Thoracic aorta (tissue), 2 donors: ENCODE measurements at places on chromosomes 6 and 20.

- DNase-seq, result no peak
These were observed 27.8 kb upstream of the APMAP start for GRCh38 chr20:25020345-25020744.

GRCh38 chr6:142567461-142567860 lies 265.7 kb downstream of the ADGRG6 start:
- DNase-seq, result no peak

DNA sequence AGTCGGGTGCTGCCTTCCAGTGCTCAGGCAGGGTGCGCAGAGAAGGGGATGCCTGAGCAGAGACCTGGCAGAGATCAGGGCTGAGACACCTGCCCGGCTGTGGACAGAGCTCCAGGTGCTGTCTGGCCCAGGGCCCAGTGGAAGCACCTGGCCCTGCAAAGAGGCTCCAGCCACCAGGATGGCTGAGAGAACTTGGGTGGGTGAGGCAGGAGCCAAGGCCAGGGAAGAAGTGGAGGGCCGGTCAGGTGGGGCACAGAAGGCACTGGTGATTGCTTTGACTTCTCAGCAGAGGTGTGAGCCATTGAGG lies 31.2 kb downstream of the PNLDC1 start:
- no peak for DNase-seq

- DNase-seq, result no peak
These were observed 189.1 kb downstream of the BMP2 start for GRCh38 chr20:6956574-6956973.

GRCh38 chr6:165931675-165932074 lies 236.0 kb downstream of the TBXT start:
- DNase-seq, result no peak

DNA sequence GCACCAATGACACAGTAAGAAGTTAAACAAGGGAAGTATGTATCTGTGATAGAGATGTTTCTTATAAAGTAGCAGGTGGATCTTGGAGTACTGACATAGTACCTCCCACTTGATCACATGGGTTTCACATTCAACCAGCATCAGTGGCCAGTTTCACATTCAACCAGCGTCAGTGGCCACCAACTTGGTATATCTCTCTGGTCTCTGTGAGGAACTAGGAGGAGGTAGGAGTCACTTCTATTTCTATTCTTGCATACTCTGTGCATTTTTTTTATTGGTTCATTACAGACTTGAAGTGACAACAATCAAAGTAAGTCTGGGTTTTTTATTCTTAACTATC lies 200.3 kb upstream of the SIM1 start:
- DNase-seq, result no peak

DNA sequence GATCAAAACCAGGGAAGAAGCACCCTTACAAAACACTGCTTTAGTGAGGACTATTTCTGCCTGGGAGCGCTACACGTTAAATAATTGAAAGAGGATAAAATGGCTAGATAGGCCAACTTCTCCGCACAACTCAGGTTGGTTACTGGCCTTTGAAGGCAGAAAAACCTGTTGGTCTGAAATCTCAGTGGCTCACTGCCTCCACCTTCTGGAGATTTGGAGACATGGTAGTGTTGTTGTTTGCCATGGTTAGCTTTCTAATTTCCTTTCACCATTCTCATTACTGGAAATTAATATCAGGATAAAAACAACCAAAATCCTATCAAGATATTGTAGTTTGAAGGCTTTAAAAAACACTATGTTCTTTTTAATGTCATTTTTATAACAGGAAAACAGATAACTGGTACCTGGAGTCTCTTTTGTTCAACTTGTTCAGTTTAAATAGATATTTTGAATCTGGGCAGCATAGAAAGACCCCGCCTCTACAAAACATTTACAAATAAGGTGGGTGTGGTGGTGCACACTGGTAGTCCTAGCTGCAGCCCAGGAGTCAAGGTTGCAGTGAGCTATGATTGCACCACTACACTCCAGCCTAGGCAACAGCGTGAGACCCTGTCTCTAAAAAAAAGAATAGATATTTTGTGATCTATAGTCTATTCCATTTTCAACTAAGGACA lies 27.5 kb upstream of the BCLAF1 start:
- DNase-seq, result no peak

DNA sequence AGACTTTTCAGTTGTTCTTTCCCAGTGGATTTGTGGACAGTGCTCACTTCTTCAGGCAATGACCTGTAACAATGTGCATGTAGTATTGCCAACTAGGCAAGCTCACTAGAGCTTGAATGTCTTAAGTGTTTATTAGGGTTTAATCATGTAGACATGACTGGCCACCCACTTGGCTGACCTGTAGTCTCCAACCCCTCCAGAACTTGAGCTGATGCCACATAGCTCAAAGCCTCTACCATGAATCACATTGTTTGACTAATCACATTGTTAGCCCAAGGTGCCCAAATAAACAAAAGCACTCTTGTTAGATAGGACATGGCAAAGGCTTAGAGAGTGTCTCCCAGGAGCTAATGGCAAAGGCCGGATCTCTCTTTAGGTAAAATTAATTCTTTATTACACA lies 272.7 kb downstream of the GRIK2 start:
- no peak for DNase-seq

GRCh38 chr6:37433657-37434271 lies 743 bp downstream of the CMTR1 start:
- DNase-seq, result no peak

DNA sequence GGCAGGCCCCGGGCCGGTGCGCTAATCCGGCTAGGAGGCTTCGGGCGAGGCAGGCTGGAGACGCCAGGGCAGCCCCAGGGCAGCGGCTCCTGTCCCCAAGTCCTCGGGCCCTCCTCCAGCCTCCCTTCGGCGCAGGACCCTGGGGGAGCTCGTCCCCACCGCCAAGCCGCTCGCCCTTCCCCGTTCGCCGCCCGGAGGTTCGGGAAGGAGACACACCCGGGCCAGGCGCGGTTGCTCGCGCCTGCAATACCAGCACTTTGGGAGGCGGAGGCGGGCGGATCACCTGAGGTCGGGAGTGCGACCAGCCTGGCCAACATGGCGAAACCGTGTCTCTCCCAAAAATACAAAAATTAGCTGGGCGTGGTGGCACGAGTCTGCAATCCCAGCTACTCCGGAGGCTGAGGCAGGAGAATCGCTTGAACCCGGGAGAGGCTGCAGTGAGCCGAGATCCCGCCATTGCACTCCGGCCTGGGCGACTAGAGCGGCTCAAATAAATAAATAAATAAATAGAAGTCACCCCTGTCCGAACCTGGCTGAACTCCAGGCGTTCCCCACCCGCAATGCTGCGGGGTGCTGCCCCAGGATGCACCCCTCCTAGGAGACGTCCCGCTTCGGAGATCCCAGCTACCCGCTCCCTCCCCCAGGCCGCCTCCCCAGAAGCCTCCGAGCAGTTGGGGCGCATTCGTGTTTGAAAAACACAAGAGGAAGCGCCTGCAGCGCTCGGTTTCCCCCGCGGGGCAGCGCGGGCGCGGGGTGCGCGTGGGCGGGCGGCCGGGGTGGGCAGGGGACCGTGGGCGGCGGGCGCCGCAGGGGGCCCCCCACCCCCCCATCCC lies 27.5 kb downstream of the SERPINB9 start:
- DNase-seq, result no peak

DNA sequence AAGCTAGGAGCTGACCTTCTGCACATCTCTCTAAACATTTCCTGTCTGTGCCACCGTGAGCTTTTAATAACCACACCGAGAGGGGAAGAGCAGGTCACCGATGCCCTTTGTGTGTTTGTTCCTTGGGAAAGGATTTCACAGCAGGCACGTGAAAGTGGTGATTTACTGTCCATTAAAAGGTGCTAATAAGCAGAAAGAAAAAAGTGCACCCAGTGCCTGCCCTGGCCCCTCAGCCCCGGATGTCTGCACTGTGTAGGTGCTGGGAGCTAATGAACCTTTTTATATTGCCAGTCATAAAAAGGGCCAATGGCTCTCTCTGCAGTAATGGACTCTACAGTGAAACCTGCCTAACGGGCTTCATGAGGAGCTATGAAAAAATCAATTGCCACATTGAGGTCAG lies 312.6 kb downstream of the C6orf118 start:
- no peak for DNase-seq

GRCh38 chr6:41488433-41489119 lies 57.6 kb upstream of the FOXP4 start:
- DNase-seq, result no peak

- no peak for DNase-seq
These were observed 223.2 kb upstream of the TSHZ2 start for GRCh38 chr20:52748990-52749389.

DNA sequence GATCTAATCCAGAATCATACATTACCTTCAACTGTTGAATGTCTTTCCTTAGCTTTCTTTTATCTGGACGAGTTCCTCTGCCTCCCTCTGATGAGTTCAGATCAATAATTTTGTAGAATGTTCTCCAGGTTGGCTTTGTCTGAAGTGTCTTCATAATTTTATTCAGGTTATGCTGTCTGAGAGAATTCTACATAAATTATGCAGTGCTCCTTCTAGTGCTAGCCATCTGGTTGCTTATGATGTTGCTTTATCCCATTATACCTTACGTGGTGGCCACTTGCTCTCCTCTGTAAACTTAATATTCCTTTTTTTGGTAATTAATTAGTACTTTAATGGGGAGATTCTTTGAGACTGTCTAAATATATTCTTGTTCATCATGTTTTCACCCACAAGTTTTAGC lies 67.7 kb upstream of the PTCHD4 start:
- DNase-seq, result no peak

GRCh38 chr20:35518955-35519354 lies 10.5 kb downstream of the C20orf173 start:
- no peak for DNase-seq

DNA sequence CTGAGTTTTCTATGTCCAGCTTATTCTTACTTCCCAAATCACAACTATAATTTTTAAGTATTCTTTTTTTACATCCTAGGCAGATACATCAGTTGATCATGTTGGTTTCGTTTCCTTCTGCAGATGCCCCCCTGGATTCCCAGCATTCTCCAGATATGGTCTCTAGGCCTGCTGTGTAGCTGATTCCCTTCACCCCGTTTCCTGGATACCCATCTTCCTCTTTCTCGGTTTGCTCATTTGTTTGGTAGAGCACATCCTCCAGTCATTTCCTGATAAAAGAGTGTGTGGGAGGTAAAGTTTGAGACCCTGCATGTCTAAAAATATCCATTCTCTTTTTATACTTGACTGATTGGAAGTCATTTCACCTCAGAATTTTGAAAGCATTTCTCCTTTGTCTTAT lies 66.4 kb downstream of the ANKS1A start:
- DNase-seq, result no peak

DNA sequence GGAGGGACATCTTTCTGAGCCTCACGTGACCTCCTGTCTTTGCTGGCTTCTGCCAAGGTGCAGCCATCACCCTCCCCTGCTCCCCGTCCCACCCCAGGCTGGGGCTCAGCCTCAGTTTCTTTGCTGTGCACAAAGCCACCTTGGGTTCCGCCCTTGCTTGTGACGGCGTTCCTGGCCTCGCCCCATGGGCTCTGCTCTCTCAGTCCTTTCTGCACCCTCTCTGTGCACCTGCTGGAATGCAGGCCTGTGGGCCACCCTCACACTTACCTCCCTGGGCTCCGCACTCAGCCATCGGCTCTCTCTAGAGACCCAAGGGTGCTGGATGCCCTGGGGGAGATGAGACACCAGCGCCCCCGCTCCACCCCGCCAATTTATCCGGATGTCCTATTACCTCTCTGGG lies 28.3 kb downstream of the BANF2 start:
- DNase-seq, result no peak

GRCh38 chr20:15205028-15205427 lies 867.6 kb upstream of the FLRT3 start:
- DNase-seq, result no peak

- no peak for DNase-seq
These were observed 214.8 kb upstream of the RREB1 start for GRCh38 chr6:6892744-6893583.

DNA sequence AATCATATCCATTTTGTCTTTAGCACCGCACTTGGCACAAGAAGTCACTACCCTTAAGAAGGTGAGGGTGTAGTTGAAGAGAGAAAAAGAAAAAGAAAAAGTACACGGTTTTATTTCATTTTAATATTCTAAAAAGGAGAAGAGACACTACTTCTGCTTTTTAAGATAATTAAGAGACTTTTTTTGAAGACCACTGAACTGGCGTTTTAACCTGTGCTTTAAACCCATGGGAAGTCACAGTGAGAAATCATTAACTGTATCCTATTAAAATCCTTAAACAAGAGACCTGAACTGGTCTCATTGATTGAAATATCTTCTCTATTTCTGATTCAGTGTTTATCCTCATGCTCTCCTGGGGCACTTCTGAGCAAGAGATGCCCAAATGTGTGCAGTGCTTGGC lies 243.5 kb downstream of the TMEM242 start:
- no peak for DNase-seq

DNA sequence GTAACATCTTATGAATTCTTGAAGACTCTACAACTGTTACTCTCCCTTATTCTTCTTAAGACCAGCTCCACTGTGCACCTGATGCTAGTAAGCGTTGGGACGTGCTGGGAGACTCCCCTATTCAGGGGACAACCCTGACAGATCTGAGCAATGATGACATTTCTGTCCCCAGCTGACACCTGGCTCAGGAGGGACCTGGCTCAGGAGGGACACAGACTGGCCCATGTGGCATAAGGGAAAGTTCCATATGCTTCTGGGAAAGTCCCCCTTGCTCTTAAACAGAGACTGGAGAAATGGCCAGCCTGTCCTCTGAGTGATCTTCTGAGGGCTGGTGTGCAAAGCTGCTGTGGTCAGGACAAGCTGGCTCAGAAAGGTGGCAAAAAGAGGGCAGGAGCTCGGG lies 10.0 kb upstream of the CD93 start:
- no peak for DNase-seq

- DNase-seq, result no peak
These were observed 7.8 kb downstream of the E2F3 start for GRCh38 chr6:20409427-20409971.
